ENCODE measurements at places on chromosomes 3 and 15.

GRCh38 chr15:42157381-42157780, 945 bp upstream of the PLA2G4F start:
- DNase-seq: no peak

DNA sequence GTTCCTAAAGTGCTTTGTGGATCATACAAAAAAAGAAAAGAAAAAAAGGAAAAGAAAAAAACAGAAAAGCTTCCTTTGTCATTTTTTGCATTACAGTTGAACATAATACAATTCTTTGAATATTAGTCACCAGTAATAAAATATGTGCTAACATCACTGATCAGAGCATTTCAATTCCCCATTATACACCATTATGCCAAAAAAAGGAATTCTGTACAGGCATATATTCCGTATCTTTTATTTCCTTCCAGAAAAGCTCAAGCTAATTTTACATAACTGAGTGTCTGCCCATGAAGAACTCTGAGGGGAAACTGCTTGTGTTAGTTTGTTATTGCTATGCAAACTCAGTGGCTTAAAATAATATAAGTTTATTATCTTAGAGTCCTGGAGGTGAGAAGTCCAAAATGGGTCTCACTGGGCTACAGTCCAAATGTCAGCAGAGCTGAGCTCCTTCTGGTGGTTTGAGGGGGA, 377.9 kb downstream of the GAP43 start:
- DNase-seq: peak; percentile 48

DNA sequence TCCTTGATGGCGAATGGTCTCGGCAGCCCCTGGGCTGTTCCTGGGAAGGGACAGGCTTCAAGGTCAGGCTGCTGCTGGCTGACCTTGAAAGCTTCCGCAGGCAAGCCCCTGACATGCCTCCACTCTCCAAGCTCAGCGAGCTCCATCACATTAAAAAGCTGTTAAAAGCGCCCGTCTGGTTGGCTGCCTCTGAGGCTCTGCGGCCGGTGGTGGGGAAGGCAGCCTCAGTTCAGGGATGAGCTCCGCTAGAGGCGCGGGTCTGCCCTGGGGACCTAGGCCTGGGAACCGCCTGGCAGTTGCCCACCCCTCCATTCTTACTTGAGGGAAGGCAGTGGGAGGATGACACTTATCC, 103.8 kb downstream of the LINGO1 start:
- DNase-seq: no peak

- no peak for DNase-seq
These were observed 330.8 kb upstream of the PDZRN3 start for GRCh38 chr3:73955494-73956070.

DNA sequence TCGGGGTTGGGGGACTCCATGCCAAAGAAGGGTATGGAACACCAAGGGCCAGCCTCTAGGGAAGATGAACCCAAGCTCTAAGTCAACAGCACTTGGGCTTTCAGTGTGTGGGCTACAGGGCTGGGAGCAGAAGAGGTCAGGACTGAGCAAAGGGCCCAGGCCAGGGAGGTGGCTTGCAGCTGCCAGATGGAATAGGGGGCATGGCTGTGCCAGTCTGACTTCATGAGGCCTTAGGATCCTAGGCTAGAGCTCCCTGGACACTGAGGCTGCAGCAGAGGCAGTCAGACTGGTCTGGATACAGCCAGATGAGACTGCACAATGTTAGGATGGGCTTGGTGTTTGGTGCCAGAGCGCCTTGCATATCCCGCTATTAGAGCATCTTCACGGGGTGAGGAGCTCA, 3.8 kb downstream of the RASGRF1 start:
- DNase-seq: no peak

GRCh38 chr3:140395134-140396075, 282.5 kb upstream of the TRIM42 start:
- no peak for DNase-seq

DNA sequence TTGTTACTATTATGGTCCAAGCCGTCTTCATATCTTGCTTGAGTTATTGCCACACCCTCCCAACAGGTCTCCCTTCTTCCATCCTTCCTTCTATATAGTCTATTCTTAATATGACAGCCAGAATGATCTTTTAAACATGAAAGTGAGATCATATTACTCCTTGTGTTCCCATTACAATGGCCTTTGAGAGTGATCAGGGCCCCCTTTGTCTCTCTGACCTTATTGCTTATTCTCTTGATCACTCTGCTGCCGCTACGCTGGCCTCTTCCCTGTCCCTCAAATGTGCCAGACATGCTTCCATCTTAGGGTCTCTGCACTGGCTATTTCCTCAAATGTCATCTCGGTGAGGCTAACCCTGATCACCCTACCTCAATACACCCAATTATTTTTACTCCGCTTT, 38.1 kb downstream of the UBE2E2 start:
- DNase-seq: no peak

Data from fibroblast of skin of right quadriceps (primary cell).